ENCODE measurements at places on chromosomes 16 and 17.

DNA sequence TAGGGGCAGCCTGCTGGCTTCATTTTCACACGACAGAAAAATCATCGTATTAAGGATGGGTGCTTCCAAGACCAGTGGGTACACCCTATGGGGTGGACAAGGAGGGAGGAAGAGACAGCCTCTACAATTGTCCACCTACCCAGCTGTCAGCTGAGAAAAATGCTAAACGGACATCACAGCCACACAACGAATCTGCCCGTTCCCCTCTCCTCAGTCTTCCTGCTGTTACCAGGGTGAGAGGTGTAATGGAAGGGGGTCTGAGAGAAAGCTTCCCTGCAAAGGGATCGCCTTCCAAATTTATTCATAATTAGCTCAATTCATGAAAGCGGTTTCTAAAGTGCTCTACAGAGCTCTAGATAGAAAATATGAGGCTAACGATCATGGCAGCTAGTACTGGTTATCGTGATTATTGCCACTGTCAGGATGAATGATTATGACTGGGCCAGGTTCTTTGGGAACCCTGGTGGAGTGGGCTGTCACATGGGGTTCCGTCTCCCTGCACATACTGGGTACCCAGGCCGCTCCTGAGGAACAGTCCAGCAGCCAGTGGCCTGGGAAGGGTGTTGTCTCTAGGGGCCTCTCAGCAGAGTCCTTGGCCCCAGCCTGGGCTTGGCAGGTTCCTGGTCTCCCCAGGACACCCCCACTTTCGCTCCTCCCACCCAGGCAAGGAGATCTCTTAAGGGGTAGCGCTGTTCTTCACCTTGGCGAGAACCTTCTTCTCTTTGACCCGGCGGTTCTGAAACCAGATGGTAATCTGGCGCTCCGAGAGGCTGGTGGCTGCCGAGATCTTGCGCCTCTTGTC, 2.2 kb downstream of the HOXB13 start:
- DNase-seq: no peak

DNA sequence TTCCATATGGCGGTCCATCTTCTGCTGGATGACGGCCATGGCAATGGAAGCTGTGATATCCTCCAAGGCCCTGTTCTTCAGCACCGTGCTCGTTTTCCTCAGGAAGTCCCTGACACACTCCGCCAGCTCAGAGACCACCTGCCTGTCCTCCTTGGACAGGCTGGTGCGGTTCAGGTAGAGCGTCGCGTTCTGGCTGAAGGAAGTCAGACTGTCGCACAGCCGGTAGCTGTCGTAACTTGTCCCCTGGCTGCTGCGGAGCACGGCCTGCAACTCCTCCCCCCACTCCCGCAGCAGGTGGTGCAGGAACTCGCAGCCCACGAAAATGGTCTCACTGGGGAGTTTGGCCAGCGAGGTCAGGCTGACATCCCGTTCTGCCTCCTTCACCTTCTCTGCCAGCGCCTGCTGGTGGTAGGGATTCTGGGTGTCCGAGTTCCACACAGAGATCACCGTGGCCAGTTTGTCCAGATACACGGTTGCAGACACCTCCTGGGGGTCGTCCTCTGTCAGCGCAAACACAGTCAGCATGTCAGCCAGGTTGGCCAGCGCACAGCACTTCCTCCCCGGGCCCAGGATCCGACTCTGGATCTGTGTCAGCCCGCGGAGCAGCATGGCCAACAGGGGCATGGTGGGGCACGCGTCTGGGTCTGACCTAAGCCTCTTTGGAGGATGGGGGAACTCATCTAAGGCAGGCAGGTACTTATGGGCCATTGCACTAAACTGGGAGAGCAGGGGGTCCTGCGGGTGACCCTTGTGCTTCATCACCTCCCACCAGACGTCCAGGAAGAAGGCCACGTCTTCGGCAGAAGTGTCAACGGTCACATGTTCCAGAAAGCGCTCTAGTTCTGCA, 5.1 kb downstream of the GEMIN4 start:
- no peak for DNase-seq

GRCh38 chr16:12721841-12722421, 81.8 kb downstream of the CPPED1 start:
- no peak for DNase-seq

- DNase-seq: no peak
These were observed 31.7 kb downstream of the PRPSAP2 start for GRCh38 chr17:18889658-18890057.

- DNase-seq: no peak
These were observed 68.7 kb downstream of the BANP start for GRCh38 chr16:88019821-88020515.

- no peak for DNase-seq
These were observed 124.9 kb upstream of the KCNJ16 start for GRCh38 chr17:69949973-69950695.

- DNase-seq: no peak
These were observed 3.6 kb upstream of the KDM8 start for GRCh38 chr16:27199736-27200135.
